ENCODE measurements at places on chromosomes 6 and 20. TPM values are rescaled to one million over a fixed set of nuclear protein-coding genes. Genes with fewer than 3 reads are reported as not detected.

The NKX2-4 gene
- not detected for total RNA-seq

The GNAS-AS1 gene
- 1.3 TPM for total RNA-seq

The SLC13A3 gene
- total RNA-seq, result 1.8 TPM

The TULP1 gene
- 0.39 TPM for total RNA-seq
